HCEC 1CT (cell line): ENCODE measurements at places on chromosomes 6 and 20.
A peak's percentile ranks its signal among the peaks of the same experiment; 100 is the strongest.

GRCh38 chr6:124993327-124993726, 31.1 kb downstream of the RNF217 start:
- DNase-seq, result no peak

GRCh38 chr20:44731657-44732056, 14.0 kb upstream of the KCNK15 start:
- no peak for DNase-seq

DNA sequence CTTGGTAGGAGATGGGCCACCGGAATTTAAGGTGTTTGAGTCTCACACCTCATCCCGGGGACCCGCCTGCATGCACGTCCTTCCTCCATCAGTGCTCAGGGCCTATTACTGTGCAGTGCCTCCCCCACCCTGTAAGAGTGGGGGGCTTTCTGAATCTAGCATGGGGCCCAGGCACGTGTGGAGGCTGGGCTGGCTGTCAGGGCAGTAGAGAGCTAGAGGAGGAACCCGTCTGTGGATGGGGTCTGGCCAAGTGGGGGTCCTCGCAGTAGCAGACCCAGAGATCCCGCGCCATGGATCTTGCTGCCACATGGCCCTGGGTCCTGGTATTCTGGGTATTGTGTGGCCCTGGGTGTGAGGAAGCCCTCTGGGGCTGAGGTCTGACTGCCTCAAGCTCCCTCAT, 42.9 kb downstream of the SRC start:
- DNase-seq, result no peak

GRCh38 chr20:64095927-64096326, 11.4 kb downstream of the NPBWR2 start:
- DNase-seq, result no peak

GRCh38 chr6:15715060-15715459, 52.2 kb upstream of the DTNBP1 start:
- DNase-seq, result no peak

GRCh38 chr20:10671919-10672623, 1.7 kb downstream of the JAG1 start:
- peak; percentile 62 for DNase-seq

DNA sequence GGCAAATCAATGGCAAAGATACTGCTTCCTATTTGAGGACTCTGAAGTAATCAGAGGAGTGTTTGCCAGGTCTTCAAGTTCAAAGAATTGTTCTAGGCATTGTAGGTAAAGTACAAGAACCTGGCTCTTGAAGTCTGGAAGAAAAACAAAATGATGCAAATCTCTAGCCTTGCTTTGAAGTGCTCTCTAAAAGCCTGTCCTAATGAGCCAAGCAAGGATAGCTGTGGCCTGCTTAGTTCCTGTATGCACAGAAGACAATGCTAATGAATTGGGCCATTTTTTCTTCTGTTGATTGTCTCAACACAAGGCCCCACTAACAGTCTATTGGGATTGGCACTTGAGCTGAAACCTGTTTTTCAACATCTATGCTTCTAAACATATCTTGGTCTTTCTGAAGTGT, 165.0 kb upstream of the POU3F2 start:
- no peak for DNase-seq

DNA sequence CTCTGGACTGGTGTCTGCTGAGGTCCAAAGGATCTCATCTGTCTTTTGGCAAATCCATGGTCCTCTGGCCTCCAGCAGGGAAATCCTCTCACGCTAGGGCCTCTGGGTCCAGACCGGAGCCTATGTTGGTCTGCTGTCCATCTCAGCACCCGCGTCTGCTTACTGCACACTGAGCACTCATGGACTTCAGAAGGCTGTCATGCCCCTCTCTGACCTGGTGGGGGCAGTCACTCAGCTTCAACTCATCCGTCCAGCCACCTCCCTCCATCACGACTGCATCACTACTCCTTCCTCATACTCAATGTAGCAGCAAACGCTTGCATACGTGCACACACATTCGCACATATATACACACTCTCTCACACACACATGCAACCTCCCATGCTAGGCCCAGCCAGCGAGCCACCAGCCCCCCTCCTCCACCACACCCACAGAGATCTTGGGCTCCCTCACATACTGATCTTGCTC, 33.3 kb downstream of the GABRR2 start:
- DNase-seq, result peak; percentile 62

DNA sequence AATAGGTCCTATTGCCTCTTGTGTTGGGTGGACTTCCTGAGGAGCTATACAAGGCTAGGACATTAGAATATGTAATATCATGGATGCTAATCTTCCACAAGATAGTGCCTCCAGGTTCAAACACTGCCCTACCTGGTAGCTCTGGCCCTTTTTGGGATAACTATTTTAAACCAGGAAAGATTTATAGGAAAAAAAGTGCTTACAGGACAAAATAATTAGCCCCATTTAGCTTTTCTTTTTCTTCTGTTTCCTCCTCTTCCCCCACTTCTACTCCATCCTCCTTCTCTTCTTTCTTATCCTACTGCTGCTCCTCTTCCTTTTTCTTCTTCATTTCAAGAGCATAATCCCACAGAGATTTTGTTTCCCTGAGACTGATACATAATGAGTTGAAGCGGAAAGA, 967.4 kb downstream of the PHF3 start:
- no peak for DNase-seq

DNA sequence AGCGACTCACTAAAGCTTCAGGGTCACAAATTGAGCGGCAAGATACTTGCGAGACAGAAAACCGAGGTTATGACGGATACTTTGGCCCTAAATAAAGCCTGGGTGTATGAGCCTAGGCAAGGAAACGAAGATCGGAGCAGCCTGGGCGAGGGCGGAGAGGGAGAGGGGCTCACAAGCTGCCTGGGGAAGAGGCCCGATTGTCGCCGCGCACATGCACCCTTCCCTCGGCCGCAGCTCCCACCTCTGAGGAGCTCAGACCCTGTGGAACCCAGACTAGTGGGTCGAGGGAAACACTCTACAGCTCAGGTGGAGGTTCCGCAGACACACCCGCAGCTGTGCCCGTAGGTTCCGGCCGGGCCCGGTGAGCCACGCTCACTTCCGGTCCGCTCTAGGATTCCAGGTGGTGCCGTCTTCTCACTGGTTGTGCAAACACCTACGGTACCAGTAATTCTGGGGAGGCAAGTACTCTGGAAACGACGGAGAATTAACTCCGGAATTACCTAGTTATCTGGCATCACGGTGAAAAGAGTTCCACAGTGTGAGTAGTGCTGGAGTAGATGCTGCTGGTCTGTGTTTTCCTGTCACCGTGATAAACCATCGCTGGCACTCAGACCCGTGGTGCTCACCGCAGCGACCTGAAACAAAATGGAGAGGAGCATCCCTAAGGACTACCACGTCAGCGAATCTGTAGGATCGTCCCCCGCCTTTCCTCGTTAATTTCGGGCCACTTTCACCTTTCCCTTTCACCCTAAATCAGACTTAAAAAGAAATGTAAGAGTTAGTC, 61.5 kb downstream of the GPX5 start:
- DNase-seq, result peak; percentile 30

DNA sequence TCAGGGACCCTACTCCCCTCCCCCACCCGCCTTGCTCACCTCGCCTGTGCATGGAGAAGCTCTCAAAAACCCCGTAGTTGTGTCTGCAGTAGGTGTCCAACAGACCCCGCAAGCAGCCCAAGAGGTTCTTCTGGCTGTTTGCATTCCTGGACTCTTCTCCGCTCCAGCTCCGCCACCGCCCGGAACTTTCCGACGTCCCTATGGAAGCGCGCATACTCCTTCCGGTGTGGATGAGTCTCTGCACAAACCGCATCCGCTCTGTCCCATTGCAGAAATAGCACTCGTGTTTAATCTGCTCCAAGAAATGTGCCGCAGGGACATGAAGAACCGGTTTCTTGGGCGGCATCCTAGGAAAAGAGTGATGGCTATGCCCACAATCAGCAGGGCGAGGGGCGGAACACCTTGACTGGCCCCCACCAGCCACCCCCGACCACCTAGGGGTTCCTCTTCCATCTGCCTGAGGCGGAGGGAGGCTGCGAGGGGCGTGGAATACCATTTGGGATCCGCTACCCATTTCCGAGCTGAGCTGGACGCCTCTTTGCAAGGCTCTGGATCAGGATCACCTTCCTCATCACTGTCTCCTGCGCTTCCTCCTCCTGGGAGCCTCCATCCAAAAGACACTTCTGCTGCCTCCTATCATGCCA, 20.2 kb downstream of the HLA-DRA start:
- DNase-seq, result no peak

GRCh38 chr6:11062715-11063114, 18.6 kb upstream of the ELOVL2 start:
- no peak for DNase-seq

DNA sequence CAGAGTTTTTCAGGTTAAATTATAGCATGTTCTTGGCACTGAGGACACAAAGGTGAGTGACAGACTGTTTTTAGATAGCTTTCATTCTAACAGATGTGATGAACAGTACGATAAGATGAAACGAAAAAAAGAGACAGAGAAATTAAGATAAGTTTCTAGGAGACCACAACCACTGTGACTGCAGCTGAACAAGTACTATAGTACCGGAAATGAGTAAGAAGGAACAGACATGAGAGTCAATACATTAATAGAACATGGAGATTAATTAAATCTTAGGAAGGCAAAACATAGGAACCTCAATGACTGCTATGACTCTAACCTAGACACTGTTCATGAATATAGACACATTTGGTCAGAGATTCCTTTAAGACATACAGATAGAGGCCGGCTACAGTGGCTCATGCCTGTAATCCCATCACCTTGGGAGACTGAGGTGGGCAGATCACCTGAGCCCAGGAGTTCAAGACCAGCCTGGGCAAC, 40.2 kb downstream of the HBS1L start:
- DNase-seq, result no peak

DNA sequence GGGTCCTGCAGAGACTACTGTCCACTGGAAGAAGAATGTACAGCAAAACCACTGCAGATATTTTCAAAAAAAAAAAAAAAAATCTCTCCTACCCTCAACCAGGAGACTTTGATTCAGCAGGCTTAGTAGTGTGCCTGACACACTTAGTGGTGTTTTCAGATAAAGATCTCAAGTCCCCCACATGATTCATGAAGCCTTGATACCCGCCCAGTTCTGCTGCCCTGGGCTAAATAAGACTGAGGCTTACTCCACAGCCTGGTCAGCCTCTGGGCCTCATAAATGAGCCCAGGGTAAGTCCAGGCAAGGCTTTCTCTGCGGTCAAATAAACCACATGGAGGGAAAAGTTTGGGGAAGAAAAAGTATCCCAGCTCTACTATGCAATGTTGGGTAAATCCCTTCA, 222.1 kb upstream of the ARID1B start:
- no peak for DNase-seq

- DNase-seq, result no peak
These were observed 83.7 kb downstream of the SULF2 start for GRCh38 chr20:47701612-47702011.

- DNase-seq, result no peak
These were observed at the start of gene SIRPB1 for GRCh38 chr20:1619861-1620444. Gene SIRPB1 (minus strand): TSS chr20:1620009. CDS start chr20:1619944, 65 bp downstream.

GRCh38 chr20:64042054-64042781, 6.2 kb downstream of the C20orf204 start:
- no peak for DNase-seq

GRCh38 chr6:136791296-136792094, 782 bp downstream of the MAP3K5 start:
- peak; percentile 61 for DNase-seq

DNA sequence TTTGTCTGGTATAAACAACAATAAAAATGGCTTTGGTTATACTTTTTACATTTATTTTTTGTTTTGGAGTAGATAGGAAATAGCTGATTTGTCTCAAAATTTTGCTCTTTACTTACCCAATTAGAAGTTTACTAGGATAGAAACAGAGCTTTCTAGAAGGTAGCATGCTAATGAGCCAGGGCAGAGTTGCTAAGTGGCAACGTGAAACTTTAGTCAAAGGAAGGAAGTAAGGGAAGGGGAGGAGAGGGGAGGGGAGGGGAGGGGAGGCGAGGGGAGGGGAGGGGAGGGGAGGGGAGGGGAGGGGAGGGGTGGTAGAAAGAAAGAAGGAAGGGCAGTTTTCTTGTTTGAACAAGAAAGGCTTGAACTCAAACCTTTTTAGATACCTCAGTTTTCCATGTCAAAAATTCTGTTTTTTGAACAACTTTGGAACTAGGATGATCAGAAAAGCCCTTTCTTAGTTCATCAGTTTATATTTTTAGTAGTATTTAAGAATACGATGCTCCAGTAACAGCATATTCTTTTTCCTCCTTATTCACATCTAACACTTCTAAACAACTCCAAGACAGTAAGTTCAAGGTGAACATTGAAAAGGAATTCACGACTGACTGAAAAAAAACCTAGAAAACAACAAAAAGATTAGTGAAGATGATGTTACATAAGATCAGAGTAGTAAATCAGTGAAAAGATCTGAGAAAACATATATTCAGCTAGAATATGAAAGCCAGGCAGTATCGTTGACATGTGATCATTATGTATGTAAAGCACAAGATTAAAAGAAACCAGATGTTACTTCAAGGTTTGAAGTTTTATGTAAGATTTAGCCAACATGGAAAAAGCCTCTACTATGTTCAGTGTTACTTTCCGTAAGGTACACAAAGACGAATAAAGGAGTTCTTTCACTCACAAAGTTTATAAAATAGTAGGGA, 263.4 kb downstream of the ARHGAP18 start:
- no peak for DNase-seq

DNA sequence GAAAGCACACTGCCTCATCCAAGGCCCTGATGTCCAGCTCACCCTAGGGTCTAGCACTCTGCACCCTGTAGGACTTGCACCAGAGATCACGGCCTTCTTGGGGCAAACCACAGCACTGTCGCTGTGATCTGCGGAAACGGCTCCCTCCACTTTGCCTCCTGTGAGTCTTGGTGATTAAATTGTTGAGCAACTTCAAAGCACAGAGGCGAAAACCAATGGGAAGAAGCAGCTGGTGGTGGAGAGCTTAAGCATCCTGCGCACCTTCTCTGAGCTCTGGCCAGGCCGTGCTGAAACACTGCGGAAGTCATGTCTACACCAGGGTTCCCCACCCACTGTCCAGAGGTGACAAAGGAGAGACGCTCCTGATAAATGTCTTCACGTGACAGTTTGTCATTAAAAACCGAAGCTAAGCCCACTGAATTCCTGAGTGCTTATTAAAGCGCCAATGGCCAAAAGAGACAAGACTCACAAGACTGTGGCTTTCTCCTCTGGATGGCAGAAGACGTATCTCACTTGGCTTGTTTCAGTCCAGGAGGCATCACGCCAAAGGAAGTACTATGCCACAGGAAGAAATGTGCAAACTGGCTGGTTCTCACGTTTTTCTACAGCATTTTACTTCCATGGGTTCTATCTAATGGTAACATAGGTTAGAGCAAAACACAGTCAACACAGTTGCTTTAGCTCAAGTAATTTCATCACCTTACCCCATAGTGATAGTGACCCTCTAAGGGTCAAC, 3.1 kb downstream of the RAMACL start:
- DNase-seq, result no peak

DNA sequence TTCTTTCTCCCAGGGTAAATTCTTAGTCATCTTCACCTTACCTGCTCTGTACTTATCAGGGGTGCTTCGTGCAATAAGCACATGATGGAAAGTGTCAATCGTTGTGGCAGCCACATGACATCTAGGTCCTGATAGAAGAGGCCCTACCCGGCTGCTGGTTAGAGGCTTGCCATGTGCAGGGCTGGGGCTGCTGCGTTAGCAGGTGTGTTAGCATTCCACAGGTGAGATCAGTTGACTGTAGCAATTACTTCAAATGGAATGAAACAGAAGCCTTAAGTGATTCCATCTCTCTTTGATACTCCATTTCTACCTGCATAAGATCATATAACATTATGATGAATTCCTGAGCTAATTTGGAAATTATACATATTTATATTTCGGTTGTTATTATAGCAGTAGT, 127.0 kb downstream of the UST start:
- DNase-seq, result no peak
